IMR-90 (cell line): ENCODE measurements at places on chromosomes 11 and 22. TPM values are rescaled to one million over a fixed set of nuclear protein-coding genes. Genes with fewer than 3 reads are reported as not detected.

The MMP8 gene
- 0.05 and 0.11 TPM in 2 replicates for polyA plus RNA-seq

The MIEF1 gene
- 15.0 and 16.9 TPM in 2 replicates for polyA plus RNA-seq

The MMP27 gene
- polyA plus RNA-seq, result not detected in 2 replicates

The APOL6 gene
- 0.86 and 1.2 TPM in 2 replicates for polyA plus RNA-seq

The GRM5 gene
- under 0.01 and 0.03 TPM in 2 replicates for polyA plus RNA-seq

The CCDC88B gene
- 2.5 and 3.1 TPM in 2 replicates for polyA plus RNA-seq

The TXNRD2 gene
- polyA plus RNA-seq, result 25.7 and 28.4 TPM in 2 replicates

The RAB3IL1 gene
- polyA plus RNA-seq, result 1.9 TPM in 2 replicates

The APOBEC3A gene
- not detected in 2 replicates for polyA plus RNA-seq

DNA sequence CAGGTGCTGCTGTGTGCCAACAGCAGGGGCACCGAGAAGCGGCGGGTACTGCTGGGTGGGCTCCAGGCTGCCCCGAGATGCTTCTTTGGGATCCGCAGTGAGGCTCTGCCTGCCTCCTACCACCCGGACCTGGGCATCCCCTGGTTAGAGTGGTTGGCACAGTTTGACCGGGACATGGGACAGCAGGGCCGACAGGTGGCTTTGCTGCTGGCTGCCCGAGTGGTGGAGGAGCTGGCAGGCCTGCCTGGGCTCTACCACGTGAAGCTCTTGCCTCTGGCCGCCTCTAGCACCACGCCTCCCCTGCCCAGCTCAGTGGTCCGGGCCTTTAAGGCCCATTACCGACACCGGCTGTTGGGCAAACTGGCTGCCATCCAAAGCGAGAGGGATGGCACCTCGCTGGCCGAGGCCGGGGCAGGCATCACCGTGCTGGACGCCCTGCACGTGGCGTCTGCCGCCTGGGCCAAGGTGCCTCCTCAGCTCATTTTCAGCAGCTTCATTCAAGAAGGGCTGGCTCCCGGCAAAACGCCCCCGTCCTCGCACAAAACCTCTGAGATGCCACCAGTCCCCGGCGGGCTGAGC, 1.9 kb downstream of the TIGD3 start:
- no peak for DNase-seq

DNA sequence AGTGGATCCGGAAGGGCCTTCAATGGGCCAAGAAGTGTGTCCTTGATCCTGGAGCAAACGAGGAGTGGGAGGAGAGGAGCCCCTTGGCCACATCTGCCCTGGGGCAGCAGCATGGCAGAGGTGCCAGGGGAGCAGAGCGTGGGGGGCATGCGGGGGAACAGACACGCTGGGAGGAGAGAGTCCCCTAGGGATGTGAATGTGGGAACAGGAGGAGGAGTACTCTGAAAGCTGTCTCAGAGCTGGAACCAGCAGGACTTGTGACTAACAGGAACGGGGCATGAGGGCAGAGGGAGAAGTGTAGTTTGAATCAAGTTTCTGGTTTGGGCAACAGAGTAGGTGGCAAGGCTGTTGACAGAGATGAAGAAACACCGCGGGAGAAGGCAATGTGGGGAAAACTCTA, 54.5 kb upstream of the SLC35C1 start:
- DNase-seq, result no peak

DNA sequence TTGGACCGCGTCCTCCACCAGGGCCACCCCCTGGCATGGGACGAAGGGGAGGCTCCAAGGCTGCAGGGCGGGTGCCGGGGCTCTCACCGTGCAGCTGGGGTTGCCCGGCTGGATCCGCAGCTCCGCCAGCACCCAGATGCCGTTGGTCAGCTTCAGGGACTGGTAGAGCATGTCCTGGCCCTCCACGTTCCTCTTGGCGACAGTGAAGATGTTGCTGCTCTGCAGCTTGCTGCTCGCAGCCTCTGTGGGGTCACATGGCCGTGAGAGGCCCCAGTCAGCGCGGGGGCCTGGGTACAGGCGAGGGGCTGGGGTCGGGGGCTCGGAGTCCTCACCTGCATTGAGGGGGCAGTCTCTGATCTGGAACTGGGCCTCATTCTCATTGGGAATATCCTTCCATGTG, 14.8 kb upstream of the RASL10A start:
- DNase-seq, result no peak

DNA sequence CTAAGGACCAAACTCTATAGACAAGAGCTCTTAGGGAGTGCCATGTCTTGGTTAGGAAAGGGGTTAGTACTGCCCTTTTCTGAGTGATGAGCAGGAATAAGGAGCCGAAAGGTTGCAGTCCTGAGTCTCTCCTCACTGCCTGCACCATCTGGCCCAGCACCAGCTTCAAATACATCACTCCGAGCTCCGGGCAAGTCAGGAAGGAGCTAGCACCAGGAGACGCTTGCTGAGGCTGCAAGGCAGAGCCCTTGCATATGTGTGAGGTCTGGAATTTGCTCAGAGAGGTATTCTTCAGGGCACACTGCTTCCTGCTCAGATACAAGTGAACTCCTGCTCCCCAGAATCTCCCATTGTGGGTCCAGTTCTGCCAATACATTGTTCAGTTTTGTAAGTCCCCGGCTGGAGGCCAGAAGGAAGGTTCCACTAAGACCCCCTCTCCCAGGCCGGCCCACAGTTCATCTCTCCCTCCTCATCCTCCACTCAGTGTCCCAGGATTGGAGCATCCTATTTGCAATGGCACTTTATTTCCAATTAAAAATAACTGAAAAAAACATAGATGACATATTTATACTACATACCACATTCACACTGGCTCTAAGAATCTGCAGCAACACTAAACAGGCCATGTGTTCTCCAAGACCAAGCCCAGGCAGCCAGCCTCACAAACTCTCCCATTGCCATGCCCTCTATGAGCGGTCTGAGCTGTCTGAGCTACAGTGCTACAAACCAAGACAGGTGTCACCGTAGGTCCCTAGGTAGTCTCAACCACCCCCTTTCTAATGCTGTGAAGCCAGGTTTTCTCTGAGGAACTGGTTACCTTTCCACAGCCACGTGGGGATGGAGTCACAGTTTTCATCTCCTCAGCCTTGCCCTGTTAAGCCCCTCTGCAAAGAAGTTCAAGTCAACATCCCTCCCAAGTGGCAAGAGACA, 55.1 kb upstream of the SPATA19 start:
- DNase-seq, result no peak

- no peak for DNase-seq
Observed at GRCh38 chr11:65032216-65032615, 5.0 kb downstream of the SNX15 start.

DNA sequence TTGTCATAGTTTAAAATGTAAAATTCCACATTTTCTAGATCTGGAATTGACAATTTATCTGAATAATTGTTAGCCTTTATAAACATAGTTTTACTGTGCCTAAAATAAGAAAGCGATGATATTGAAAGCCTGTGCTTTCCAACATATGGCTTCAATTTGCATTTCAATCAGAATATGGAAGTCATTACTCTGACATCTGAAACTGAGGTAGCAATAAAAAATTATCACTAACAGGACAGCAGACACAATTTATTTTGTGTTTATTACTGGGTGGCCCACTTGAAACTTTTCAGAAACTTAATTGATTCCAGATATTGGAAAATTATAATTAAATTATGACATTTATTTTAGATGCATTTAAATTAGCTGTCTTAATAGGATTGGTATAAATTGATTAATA, 78.5 kb downstream of the TMEM135 start:
- DNase-seq, result no peak

DNA sequence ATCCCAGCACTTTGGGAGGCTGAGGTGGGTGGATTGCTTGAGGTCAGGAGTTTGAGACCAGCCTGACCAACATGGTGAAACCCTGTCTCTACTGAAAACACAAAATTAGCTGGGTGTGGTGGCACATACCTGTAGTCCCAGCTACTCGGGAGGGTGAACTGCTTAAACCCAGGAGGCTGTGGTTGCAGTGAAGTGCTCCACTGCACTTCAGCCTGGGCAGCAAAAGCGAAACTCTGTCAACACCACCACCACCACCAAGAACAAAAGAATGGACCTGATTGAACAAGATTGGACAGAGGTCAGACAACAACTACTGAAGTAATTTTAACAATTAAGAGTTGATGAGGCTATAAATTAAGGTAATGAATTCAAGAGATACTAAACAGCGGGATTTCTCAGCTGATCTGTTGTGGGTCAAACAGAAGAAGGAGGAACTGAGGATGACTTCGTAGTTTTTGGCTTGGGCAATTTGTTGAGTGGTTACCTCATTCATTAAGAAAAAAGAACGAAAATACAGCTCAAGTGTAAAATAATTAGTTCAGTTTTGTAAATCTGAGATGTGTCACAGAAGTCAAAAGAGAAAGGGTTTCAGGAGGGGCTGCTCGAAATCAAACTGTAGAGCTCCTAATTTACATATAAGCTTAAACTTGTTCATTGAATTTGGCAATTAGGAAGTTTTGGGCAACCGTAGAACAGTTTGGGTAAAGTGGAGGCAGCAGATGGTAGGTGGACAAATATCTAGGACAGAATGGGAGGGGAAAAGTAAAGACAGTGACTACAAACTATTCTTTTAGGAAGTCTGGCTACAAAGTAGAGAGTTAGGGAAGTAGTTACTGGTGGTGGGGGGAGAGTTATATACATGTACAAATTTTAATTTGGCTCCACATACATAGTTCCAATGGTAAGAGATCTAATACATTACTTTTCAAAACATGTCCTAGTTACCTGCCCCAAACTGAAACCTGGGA, 4.5 kb downstream of the IL18 start:
- DNase-seq, result no peak

DNA sequence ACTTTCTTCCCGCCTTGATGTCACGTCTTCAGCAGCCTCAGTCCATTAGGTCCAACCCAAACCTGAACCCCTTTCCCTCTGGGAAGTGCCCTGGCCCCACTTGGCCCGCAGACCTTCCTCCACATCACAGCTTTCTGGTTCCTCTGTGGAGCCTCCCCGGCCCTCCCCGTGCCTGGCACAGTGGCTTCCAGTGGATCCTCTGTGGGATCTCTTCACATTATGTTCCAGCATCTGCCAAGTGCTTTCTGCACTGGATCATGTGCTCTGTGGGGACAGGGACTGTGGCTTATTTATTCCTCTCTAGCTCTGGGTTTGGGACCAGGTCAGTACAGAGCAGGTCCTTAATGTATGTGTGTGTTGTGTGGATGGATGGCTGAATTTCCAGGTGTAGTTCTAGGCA, 30.9 kb downstream of the POLR3H start:
- no peak for DNase-seq

- DNase-seq, result no peak
Observed at GRCh38 chr11:115625502-115625901, 121.3 kb upstream of the CADM1 start.

DNA sequence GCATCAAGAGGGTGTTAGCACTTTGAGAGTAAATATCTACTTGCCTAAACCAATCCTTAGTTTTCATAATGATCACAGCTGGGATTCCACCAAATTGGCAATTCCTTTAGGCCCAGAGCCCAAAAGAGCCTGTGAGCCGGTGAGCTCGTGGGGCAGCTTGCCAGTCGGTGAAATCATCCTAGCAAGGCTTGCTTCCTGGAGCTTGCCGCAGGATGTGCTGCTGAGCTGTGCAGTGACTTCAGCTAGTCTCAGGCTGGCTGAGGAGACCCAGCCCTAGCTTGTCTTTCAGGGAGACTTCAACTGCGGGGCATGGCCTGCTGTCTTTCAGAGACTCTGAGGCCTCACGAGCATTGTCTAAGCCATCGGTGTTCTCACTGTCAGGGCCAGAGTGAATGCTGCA, 73.6 kb upstream of the SUSD2 start:
- DNase-seq, result peak; percentile 90

GRCh38 chr11:32107647-32108046, 16.8 kb downstream of the RCN1 start:
- DNase-seq, result no peak
